ENCODE measurements at places on chromosomes 1 and 21.

DNA sequence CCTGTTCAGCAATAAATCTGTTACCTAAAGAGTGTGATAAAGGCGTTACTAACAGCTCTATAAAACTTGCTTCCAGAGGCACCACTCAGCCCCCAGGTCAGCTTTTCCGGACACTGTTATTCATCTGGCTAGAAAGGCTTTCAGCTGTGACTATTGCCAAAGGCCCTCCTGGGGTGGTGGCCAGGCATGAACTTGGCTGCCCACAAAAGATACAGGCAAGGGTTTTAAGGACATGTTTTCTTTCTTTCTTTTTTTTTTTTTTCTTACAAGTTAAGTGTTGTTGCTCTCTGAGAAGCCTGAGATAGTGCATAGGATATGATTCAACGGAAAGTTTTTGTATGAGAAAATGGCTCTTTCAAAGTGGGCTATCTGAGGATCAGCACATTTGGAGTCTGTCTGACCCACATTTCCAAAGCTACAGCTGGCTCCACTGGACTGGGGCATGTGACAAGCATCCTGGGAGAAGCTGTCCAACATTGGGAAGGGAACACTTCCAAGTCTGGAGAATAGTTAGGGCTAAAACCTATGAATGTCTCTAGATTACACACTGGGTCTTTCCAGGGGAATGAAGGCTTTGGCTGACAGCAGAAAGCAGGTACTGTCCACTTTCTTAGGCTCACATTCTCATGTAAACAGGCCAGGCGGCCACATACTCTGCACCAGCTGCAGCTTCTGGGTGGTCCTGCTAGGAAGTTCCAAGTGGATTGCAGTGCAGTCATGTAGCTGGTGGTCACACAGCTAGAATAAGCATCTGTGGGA lies 639.7 kb downstream of the LMO4 start:
- no peak for DNase-seq

DNA sequence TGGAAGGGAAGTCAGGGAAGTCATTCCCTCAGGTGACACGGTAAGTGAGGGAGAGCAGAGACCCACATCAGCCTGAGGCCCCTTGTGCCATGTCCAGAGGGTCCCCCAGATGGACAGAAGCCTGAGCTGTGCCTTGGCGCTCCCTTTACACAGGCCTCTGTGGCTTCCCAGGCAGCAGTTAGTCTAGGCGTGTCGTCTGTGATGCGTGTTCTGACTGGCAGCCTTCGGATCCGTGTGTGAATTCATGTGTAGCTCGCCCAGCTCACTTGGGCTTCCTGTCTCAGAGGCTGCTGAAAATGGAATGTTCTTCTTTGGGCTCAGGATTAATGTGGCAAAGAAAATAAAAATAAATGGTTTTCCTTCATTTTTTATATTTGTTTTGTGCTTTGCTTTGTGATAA lies 28.3 kb downstream of the PRMT2 start:
- DNase-seq = no peak

DNA sequence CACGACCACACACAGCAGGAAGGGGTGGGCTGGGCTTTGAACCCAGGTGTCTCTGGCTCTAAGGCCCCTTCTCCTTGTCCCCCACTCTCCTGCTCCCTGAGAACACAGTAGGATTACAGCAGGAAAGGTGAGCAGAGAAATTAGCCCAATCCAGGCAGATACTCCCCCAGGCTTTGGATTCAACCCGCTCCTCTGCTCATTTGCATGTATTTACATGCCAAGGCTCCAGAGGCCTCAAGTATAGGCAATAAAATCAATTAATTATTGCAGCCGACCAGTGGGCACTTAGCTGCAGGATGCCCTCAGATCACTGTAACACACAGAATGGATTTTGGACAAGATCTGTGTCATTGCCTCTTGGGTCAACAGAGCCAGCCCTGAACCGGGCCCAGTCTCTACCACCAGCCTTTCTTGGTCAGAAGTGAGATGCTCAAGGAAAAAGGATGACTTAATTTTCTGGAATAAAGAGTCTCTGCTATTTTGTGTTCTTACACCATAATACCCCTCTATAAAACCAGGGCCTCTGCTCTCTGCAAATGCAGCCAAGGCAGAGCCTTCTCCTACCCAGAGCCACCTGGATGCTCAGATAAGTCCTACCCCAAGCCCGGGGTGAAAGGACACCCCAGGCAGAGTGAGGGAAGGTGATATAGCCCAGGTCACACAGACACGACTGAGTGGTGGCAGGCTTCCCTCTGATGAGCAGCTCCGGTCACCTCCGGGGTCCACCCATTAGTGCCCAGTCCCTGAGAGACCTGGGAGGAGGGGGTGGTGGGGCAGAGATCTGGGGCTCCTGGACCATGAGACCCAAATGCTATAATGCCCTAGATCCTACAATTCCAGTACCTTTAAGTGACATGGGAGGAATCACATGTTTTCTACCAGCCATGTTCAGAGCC lies 28.9 kb downstream of the MATN1 start:
- DNase-seq = no peak

DNA sequence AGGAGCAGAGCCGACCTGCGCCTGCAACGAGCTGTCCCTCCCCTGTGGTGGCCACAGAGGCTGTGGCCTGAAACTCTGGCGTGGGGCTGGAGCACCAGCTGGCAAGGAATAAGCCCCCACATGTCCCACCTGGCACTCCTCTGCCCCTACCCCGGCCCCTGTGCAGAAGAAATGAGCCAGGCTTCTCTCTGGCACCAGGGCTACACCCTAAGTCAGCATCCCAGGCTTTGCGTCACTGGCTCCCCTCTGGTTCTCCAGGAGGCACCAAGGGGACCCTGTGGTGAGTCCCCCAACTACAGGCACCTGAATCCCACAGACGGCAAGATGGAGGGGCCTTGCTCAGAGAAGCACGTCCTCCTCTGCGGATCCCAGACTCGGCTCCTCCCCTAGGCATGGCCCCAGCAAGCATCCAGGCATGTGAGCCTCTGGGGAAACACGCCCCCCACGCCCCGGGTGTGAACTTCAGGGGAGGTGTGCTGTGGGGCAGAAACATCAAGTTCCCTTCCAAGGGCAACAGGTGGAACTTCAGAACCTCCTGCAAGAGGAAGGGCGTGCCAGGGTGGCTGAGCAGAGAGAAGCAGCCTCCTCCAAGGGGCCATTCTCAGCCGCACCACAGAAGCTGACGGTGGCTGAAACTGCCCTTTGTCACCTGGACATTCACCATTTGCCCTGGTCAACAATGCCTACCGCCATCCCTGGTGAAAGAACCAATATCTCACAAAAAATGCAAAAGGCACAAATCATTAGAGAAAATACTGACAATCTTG lies 2.9 kb downstream of the KRTAP10-7 start:
- no peak for DNase-seq

GRCh38 chr1:39333296-39333695 lies 128.8 kb downstream of the MACF1 start:
- no peak for DNase-seq
